ENCODE measurements at places on chromosomes 7 and 10.
A peak's percentile ranks its signal among the peaks of the same experiment; 100 is the strongest.

- no peak for DNase-seq
Observed at GRCh38 chr10:76864922-76865321, 772.7 kb downstream of the KCNMA1 start.

DNA sequence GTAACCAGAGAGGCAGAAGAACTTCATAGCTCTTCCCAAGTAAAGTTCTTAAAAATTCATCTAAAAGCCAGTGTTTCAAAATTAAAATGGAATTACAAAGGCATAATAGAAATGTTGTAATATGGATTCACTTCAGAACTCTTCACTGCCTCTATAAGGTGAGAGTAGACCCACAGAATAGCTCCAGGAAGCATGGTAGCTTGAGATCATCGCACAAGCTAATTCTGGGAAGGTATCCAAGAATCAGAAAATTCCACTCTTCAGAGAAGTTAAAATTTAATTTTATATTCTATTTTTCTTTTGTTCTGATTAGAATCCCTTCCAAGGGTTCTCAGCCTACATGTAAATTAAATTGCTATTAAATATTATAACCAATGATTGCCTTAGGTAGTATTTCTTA is 1.5 kb upstream of the DHX32 start:
- DNase-seq: no peak

DNA sequence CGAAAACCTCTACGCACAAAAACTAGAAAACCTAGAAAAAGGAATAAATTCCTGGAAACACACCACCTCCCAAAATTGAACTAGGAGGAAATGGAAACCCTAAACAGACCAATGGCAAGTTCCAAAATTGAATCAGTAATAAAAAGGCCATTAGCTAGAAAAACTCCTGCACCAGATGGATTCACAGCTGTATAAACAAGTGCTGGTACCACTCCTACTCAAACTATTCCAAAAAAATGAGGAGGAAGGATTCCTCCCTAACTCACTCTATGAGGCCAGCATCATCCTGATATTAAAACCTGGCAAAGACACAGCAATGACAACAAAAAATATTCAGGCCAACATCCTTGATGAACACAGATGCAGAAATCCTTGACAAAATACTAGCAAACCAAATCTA is 228.2 kb downstream of the CHRM2 start:
- DNase-seq: no peak

DNA sequence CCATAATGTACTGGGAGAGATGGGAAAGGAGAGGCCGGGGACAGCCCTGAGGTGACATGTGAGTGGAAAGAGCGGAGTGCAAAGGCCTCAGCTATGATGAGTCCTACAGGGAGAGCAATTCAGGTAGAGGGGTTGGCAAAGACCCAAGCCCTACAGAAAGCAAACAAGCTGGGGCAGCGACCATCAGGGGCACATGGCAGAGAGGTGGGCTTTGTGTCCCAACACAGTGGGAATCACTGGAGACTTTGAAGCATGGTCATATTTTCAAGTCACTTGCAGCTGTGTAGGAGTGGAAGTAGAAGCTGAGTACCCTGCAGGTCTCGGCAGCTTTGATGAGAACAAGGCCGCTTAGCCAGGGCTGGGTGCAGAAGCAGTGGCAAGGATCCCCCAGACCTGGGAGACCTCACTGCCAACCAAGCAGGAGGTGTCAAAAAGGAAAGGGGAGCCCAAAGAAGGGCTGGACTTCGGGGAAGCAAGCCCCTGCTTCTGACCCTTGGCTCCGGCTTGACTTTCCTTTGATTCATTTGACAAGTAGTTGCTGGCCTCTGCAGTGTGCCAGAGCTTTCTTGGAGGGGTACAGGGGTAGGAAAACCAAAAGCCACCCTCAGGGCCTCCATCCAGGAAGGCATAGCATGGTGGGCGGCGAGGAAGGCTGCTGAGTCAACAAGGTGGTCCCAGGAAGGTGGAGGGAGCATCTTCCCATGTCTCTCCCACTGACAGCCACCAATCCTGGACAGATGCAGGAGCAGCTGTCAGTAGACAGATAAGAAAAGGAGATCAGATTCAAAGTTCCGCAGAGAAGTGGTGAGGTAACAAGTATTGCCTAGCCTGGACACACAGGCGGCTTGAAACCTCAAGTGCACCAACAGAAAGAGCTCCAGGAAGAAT is 1.9 kb upstream of the PGAM2 start:
- no peak for DNase-seq

GRCh38 chr7:50607524-50608125 is 42.4 kb upstream of the DDC start:
- no peak for DNase-seq

DNA sequence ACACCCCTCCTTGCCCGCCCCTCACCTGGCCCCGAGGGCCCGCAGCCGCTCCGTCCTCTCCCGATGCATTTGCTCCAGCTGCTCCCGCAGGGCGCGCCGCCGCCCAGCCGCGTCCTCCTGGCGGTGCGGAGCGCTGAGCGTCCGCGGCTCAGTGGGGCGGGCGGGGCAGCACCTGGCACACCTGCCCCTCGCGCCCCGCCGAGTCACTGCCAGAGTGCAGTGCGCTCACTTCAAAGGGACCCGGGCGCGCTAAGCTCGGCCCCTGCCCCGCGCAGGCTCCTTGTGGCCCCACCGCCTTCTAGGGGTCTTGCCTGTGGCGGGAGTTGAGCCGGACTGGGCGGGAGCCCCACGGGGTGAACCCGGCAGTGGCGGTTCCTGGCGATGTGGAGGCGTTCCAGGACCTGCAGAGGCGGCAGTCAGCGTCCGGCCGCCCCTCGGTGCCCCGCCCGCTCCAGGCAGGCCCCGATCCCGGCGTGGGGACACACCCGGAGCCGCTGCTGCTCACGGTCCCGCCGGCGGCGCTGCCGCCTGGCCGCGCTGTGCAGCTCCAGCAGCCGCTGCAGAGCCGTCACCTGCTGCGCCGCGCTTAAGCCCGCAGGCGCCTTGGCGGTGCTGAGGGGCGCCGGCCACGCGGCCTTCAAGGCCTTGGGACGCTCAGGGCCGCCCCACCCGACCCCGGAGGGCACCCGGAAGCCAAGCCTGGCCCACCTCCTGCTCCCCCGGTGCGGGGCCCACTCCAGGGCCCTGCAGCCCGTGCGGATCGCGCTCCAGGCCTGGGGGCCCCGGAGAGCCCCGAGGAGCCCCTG is 6.7 kb downstream of the ATP6V1F start:
- peak; percentile 28 for DNase-seq

Measured in activated CD8-positive, alpha-beta memory T cell treated with anti-CD3 and anti-CD28 coated beads for 1 hour (primary cell).